ENCODE measurements at places on chromosomes 3 and 15.

GRCh38 chr3:133948996-133949395, 53.3 kb upstream of the RAB6B start:
- DNase-seq = no peak

DNA sequence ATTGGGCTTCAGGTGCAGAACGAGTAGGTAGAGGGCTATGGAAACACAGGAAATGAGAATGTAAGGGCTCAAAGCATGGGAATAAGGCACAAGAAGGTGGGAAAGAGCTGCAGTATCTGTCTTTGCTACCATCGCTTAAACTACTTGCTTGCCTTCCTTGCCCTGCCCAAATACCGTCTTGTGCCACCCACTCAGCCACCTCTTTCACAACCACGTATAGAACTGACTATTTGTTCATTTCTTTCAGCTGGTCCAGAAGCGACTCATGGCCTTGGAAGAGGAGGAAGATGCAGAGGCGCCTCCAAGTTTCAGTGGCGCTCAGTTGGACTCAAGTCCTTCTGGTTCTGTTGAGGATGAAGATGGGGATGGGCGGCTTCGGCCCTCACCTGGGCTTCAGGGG, 11.8 kb downstream of the LPCAT4 start:
- no peak for DNase-seq

DNA sequence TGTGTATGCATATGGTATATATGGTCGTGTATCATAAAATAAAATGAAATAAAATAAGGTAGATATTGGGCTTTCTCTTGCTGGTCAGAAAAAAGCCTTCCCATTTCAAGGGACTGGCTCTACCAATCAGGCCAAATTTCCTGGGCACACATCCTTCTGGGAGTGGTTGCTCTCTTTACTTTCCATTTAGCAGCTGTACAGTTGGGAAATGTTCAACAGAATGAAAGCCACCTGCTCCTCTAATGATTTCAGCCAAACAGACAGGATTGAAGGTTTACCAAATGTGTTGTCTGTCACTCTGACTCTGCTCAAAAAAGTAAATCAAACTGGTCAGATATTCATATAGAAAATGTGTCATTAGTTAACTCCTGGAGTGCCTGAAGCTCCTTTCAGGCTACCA, 380.4 kb downstream of the ROBO2 start:
- DNase-seq = no peak

- peak; percentile 18 for DNase-seq
Observed at GRCh38 chr3:40317061-40317855, 7.8 kb downstream of the EIF1B start.

DNA sequence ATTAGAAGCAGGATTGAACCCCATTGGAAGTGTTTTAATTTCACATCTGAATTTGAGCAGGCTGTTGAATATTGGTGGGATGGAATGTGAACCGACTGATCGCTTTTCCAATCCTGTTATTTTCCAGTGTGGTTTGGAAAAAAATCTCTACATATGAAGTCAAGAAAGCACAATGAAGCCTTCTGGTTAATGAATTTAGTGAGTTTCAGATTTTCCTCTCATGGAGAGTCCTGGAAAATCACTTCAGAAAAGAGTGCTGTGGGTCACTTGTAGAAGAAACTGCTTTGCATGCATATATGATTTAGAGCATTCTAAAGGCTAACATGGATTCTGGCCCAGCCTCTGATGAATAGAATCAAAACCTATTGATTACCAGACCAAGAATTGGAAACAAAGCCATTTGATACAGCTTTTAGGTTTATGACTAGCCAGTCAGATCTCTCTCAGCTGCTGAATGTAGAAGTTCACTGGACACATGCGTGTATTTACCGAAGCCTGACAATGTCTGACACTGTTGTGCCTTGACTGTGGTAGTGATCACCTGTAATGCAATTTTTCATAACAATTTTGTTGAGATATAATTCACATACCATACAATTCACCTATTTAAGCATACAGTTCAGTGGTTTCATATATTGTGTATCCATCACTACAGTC, 121.9 kb downstream of the FNDC3B start:
- no peak for DNase-seq

DNA sequence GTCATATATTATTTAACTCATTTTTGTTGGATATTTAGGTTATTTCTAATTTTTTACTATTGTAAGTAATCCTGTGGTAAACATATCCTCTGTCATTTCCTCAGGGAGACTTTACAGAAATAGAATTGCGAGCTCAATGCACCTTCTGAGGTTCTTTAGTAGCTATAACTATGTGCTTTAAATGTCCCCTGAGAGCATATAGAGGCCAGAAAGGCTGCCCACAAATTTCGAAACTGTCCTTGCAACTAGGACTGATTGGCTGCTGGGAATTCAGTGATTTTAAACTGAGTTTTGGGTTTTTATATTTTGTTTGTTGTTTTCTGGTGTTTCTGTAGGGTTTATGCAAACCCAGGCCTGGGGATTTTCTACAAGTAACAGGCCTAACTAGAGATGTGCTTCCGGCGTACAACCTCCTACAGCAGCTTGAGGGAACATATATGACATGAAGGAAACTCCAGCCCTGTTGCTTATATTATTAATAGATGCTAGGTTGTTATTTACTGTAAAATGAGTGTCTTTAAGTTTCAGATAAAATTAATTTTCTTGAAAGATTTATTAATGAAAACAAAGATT, 29.1 kb upstream of the P4HTM start:
- no peak for DNase-seq

DNA sequence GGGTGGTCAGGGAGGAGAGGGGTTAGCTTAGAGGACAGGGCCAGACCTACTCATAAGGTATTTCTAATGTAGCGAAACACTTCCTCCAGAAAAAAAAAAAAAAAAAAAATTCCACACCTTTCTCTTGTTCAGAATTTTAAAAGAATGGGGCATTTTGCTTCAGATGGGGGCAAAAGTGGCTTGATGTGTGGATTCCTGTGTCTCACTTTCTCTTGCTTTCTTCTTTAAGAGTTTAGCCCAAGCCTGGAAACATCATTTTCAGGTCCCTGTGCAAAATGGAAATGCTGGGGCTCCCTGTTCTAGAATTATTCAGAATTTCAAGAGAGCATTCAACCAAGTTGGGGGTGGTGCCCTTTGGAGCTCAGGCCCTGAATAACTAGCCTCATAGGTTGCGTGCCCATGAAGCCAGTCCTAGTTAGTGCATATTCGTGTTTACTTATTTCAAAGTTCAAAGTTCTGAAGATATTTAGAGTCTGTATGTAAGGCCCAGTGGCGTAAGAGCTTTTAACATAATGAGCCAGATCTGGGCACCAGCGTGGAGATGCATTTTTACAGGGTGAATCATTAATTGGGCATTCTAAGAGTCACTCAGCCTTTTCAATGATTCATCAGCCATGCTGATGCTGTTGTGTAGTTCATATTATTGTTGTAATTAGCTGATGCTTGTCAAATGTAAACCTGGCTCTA, 104.5 kb downstream of the RPLP1 start:
- DNase-seq = peak; percentile 66

GRCh38 chr15:95503640-95504225, 826.8 kb upstream of the NR2F2 start:
- no peak for DNase-seq

DNA sequence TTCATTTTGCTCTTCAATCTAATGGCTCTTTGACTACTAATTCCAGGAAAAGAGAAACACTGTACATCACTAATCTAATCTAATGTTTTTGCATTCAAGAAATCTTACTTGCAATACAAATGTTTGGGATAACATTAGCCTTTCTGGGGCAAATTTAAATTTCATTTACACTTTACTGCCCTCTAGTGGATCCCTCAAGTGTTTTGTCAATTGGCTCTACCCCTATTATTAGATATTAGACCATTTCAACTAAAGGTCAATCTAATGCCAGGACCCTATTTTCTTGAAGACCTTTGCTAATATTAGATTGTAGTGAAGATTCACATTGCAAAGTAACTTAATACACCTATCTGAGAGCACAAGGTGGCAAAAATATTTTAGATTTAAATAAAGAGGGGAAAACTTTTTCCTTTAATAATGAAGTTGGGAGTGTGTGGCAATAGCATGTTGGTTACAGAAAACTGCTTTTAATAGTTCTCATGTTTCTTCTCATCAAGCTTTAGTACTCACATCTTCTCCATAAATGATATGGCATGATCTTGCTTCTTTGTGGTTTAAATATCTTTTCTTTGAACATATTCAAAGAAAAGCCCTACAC, 5.0 kb downstream of the C2CD4A start:
- no peak for DNase-seq

DNA sequence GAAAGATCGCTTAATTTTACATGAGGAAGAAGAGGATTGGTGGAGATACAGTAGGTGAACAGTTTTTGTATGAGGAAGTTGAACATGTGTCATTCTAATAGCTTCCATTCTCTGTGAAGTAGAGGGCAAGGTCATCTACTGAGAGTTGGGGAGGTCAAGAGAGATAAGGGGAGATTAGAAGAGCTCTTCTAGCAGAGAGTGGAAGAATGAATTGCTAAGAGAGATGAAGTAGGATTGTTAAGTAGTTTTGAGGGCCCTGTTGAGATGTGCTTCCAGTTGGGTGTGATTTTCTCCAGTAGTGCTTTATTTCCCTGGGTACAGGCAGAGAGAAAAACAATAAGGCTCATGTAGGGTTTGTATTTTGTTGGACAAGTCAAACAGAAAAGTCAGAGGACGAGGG, 5.2 kb downstream of the OPA1 start:
- DNase-seq = no peak

DNA sequence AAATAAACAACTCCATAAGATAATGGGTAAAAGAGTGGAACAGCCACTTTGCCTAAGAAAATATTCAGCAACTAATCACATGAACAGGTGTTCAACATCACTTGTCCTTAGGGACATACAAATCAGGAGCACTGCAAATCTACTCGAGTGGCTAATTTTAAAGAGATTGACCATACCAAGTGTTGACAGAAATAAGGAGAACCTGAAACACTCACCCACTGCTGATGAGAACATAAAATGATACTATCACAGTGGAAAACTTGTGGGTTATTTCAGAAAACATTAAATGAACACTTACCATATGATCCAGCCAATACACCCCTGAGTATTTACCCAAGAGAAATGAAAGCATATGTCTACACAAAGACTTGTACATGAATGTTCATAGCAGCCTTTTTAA, 70.5 kb downstream of the GABRB3 start:
- DNase-seq = no peak

- DNase-seq = no peak
Observed at GRCh38 chr15:83250781-83251180, 33.7 kb downstream of the BNC1 start.

GRCh38 chr15:47422881-47423665, 294.2 kb upstream of the SEMA6D start:
- DNase-seq = no peak

- DNase-seq = peak; percentile 84
Observed at GRCh38 chr15:74240002-74240568, 4.0 kb downstream of the CCDC33 start.

- no peak for DNase-seq
Observed at GRCh38 chr3:184748219-184749135, 36.6 kb upstream of the MAGEF1 start.

DNA sequence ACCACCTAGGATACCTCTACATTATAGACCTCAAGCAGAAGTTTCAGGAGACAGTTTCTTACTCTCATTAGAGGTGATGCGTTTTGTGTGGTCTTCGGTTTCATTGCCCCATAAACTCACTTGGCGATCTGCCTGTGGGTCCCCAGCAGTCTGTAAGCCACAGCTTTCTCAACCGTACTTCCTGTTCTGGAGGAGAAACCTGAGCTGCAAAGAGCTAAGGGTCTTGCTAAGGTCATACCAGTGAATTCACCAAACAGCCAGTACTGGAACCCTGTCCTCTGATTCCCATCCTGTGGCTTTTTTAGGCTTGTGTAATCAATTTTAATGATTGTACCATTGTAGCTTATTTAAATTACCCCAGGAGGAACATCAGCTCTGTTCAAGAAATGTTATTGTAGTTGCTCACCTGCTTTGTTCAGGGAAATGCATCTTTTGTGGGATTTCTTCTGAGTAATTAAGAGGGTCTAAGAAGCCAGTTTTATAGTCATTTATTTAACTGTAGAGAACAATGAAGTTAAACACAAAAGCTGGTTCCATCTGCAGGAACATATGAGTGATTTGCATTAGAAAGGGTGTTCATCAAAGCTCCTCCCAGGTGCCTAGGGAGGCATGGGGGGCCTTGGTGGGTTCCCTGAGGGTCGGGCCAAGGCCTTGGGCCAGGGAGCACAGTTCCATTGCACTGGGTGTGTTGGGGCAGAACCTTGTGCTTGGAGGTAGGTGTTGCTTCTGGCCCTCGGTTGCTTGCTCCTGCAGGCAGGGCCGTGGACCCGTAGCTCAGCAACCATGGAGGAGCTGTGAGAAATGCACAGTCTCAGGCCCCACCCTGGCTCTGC, 69.6 kb downstream of the APBA2 start:
- no peak for DNase-seq

DNA sequence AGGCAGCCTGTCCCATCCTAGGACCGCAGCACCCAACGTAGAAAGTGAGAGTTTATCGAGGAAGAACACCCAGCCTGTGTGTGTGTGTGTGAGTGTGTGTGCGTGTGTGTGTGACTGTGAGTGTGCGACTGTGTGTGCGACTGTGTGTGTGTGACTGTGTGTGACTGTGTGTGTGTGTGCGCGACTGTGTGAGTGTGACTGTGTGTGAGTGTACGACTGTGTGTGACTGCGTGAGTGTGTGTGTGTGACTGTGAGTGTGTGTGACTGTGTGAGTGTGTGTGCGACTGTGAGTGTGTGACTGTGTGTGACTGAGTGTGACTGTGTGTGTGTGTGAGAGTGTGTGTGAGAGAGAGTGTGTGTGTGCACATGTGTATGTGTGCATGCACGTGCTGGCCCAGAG, 15.1 kb upstream of the DLL4 start:
- no peak for DNase-seq

DNA sequence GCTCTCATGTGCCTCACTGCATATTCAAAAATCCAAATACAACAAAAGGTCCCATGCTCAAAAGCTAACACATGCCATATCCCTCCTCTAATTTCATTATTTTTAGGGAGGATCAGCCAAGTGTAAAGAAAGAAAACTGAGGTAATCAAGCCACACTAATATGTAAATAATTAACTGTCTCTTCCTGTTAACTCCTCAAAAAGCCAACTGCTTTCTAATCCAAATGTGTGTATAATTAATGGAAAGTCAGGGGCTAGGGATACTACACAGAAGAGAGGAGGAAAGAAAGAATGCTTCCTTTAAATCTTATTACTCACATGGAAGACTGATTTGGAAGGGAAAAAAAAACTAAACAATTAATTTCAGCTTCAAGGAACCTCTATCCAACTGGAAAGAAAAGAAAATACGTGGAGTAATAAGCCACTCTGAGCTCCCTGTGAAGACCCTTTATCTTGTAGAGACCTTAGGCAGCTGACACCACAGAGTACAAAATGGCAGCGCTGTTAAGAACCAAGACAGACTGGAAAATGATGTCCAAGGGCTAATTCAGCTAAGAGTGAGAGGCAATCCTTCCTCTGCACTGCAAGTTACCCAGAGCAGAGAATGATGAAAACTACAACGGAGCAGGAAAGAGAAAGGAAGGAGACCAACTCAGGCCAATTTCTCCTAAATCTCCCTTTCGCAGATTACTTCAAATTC, 56.8 kb downstream of the ZNF148 start:
- no peak for DNase-seq

GRCh38 chr3:14124615-14125192, at the start of the genes CHCHD4 and TMEM43:
CHCHD4 (minus strand) TSS chr3:14124870; CDS start chr3:14124676, 194 bp downstream.
TMEM43 (plus strand) TSS chr3:14125052; CDS start chr3:14125194, 142 bp downstream.
- peak; percentile 97 for DNase-seq
